ENCODE measurements at places on chromosomes 16 and 17. TPM values are rescaled to one million over a fixed set of nuclear protein-coding genes. Genes with fewer than 3 reads are reported as not detected.

ARL17B gene
- 25.8 TPM for polyA plus RNA-seq

PHKG2 gene
- polyA plus RNA-seq, result 47.0 TPM

FBXO39 gene
- not detected for polyA plus RNA-seq

VMO1 gene
- polyA plus RNA-seq, result not detected

CBX8 gene
- polyA plus RNA-seq, result 0.91 TPM

GRCh38 chr17:17675925-17676534 lies 5.2 kb upstream of the RAI1 start:
- peak; percentile 13 for DNase-seq

DNA sequence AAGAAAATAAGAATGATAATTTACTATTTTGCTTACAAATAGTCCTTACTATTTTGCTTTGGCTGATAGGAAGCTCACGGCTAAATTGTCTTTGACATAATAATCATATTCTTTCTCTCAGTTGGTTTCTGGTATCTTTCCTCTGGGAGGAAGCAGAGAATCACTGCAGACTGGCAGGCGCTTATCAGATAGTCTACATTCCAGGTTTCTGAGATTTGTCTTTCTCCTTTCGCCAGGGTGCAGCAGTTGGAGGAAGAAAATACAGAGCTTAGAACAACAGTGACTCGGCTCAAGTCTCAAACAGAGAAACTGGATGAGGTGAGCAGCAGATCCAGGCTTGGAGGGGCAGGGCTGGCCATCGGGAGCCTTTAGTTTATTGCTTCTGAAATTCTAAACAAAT lies 136.1 kb downstream of the RAB11FIP4 start:
- DNase-seq, result no peak

GRCh38 chr16:85252461-85252860 lies 140.2 kb upstream of the CIBAR2 start:
- DNase-seq, result no peak

DNA sequence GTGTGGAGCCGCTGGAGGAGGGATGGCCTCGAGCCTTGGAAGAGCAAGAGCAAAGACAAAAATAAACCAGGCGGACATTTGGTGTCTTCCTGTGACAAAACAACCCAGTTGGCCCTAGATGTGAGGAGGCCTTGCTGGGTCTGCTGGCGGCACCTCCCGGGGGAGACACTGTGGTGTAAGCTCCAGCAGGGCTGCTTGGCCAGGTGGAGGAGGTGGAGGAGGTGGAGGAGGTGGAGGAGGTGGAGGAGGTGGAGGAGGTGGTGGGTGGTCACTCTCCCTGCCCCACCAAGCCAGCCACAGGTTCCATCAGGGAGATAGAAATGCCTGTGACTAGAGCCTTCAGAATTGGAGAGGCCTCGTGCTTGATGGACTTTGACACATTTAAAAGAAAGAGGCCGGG lies 32.1 kb downstream of the DBNDD1 start:
- no peak for DNase-seq

GRCh38 chr16:73216932-73217331 lies 169.0 kb upstream of the ZFHX3 start:
- DNase-seq, result no peak

DNA sequence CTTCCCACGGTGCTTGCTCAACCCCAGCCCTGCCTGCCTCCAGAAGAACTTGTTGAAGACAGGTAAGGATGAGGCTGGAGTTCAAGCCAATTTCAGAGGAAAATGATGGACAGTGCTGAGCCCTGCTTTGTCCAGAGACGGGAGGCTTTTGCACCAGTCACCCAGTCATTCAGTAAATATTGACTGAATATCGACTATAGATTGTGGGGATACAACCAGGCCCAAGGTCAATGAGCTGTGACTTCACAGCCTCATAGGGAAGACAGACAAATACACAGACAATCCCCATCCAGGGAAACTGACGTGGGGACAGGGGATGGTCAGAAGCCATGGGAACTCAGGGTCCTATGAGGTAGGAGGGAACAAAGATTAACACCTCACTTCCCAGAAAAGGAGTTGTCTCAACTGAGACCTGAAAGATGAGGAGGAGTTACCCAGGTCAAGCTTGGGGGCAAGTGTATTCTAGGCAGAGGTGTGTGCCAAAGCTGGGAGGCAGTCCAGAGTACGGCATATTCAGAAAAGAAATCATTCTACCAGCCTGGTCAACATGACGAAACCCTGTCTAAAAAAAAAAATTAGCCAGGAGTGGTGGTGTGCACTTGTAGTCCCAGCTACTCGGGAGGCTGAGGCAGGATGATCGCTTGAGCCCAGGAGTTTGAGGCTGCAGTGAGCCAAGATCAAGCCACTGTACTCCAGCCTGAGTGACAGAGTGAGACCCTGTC lies 5.9 kb upstream of the DOC2A start:
- no peak for DNase-seq

DNA sequence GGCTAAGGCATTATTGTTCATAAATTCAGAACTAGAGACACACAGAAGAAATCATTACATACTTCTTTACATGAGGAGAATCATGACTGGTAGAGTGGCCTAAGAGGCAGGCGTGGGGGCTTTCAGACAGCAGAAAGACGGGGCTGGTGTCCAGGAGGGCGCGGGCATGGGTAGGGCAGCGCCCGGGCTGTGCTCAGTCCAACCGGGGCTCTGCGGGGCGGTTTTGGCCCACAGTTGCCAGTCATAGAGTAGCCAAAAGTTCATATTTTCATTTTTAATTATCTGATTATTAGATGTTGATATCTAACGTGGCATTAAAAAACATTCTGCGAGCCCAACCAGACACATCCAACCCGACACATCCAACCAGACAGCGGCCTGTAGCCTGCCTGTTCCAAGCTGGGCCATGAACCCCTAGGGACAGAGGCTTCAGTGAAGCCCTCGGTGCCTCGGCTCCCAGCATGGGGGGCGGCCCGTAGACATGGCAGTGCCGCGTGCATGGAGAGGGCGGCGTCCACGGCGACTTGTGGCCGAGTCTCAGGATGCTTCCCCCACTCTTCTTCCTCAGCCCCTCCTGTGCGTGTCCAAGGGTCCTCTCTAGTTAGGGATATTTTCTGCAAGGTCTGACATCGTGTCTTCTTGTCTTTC lies 162.4 kb upstream of the CHMP6 start:
- DNase-seq, result no peak

DNA sequence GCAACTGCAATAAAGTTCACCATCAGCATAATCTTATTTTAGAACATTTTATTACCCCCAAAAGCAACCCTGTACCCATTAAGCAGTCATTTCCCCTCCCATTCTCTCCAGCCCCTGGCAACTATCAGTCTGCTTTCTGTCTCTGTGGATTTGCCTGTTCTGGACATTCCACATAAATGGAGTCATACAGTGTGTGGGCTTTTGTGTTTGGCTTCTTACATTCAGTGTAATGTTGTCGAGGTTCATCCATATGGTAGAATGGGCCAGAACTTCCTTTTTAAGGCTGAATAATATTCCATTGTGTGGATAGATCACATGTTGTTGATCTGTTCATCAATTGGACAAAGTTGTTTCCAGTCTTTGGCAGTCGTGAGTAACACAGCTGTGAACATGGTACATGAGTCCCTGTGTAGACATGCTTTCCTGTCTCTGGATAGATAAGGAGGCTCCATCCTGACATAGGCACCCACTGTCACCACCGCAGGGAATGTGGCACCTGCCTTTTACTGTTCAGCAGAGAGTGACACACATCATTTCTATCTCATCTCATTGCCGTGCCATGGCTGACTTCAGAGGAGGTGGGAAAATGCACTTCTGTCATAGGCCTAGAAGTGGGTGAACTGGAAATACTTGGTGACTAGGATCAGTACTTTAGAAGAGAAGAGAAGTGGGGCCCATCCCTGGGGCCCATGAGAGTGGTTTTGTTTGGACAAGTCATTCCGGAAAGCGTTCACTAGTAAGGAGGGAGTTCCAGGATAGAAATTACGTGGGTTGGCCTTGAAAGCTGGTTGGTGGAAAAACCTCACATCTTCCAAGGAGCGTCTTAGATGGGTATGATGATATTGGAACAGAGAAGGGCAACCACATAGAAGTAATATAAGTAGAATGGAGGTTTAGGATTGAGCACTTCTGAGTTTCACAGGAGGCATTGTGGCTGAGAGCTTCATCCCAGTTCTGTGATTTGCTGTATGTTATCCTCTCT lies 25.8 kb downstream of the EPN2 start:
- DNase-seq, result no peak

- no peak for DNase-seq
These were observed 5.2 kb downstream of the PKD1L3 start for GRCh38 chr16:71995038-71995437.

DNA sequence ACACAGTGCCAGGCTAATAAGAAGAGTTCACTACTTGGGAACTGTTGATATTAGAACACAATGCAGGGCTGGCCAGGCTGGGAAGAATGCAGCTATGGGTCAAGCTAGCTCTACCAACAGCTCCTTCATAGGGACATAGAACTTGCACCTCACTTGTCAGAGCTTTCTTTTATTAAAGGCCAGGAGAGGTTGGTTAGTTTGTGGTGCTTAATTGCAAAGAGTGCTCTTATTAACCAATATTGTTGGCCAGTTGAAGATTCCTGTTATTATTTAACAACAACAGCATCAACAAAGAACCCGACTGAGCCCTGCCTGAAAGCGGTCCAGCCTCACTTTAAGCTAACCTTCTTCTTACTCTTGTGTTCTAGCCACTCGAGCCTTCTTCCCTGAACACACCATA lies 43.4 kb upstream of the ANKFN1 start:
- DNase-seq, result no peak

DNA sequence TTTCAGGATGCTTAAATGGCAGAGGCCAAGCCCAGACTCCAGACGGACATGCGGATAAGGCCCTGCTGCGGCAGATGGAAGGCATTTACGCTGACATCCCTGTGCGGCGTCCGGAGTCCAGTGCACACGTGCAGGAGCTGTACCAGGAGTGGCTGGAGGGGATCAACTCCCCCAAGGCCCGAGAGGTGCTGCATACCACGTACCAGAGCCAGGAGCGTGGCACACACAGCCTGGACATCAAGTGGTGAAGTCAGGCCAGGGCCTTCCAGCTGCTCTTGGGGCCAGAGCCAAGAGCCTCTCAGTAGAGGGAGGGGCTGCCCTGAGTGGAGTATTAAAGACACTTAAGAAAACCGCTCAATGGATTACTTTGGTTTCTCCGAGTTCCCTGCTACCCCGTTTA lies 29.4 kb downstream of the NARF start:
- no peak for DNase-seq

DNA sequence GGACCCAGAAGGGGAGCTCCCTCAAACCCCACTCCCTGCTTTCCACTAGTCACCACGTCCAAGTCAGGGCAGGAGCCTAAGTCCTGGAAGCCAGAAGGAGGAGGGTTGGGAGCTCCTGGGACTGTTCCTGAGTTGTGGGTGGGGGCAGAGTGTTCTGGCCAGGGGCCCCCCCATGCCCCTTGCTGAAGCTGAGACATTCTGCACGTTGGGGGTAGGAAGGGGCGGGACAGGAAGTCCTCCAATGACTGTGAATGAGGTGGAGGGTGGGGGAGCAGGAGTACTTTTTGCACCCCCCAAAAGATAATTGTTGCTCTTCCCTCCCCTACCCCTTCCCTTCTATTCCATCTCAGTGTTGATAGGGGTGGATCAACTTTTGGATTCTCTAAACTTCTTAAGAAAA lies 21.4 kb upstream of the C17orf113 start:
- DNase-seq, result no peak

DNA sequence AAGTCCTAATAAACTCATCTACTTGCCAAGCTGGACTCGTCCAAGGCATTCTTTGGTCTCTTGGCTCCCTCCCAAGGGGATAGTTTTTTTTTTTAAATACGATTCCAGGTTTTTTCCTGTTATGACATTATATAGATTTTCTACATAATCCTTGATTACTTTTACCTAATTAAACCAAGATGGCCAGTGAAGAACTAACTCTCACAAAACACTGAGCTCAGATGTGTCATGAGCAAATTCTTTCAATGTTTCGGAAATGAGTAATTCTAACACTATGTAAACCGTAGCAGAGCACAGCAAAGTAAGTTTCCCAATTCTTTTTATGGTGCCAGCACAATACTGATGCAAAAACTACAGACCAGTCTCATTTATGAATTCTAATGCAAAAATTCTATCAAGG lies 1.8 kb downstream of the ZNF23 start:
- no peak for DNase-seq

- DNase-seq, result no peak
These were observed 398 bp downstream of the LGALS9 start for GRCh38 chr17:27631411-27631760.

DNA sequence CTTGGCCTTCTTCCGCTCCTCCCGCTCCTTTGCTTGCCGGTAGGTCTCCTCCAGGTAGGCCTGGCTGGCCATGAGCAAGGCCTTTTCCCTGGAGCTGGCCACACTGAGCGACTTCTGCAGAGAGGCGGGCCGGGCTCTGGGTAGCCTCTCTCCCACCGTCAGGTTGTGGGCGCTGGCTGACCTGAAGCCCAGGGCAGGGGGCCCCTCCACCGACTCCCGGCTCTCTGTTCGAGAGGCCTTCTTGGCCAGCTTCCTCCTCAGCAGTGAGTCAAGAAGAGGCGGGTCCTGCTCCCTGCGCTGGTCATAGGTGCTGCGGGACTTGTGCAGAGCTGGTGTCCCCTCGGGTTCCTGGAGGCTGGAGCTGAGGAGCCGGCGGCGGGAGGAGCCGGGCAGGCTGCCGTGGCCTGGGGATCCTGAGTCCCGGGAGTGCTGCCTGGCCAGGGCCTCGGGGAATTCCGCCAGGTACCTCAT lies 12.8 kb downstream of the GPR179 start:
- no peak for DNase-seq

- DNase-seq, result no peak
These were observed 66.8 kb downstream of the SALL1 start for GRCh38 chr16:51084074-51084928.

DNA sequence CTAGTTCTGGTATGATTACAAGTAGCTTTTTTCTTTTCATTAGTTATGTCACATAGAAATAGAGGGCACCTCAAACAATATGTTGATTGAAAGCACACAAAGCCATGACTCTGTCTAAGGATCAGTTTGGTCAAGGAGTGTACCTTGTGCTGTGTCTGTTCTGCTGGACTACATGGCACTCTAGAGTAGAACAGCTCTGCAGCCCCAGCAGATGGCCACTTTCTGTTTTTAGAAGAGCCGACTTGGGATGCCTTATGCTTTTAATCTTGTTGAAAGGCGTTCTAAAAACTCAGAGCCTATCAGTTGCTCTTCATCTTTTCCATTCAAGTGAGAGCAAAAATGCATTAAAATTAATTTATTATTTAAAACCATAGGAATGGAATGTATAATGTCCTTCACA lies 49.3 kb upstream of the CA10 start:
- no peak for DNase-seq
